ENCODE measurements at places on chromosomes 3 and 15. TPM values are rescaled to one million over a fixed set of nuclear protein-coding genes. Genes with fewer than 3 reads are reported as not detected.

Gene ARNT2
- not detected for polyA plus RNA-seq

Gene POPDC2
- 2.0 TPM for polyA plus RNA-seq

Gene ESYT3
- not detected for polyA plus RNA-seq

Gene GUCA1C
- polyA plus RNA-seq = not detected

Gene GP5
- 1.3 TPM for polyA plus RNA-seq
